RCC 7860 (cell line): ENCODE measurements at places on chromosomes 4 and X.
A peak's percentile ranks its signal among the peaks of the same experiment; 100 is the strongest.

DNA sequence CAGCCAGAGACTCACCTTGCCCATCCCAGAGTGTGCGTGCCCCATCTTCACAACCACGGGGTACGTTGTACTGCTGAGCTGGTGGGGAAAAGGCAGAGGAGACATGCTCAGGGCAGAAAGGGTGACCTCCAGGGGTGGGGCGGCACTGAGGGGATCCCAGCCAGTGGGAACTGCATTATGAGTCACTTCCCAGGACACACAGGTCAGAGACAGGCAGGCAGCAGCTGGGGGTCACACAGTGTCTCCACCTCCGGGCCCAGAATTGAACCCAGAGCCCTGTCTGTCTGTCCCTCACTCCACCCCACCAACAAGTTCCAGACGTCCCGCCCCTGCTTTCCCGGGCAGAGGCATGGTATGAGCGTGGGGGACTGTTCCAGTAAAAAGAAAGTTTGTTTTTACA, 4.8 kb upstream of the TIMP1 start:
- no peak for DNase-seq

DNA sequence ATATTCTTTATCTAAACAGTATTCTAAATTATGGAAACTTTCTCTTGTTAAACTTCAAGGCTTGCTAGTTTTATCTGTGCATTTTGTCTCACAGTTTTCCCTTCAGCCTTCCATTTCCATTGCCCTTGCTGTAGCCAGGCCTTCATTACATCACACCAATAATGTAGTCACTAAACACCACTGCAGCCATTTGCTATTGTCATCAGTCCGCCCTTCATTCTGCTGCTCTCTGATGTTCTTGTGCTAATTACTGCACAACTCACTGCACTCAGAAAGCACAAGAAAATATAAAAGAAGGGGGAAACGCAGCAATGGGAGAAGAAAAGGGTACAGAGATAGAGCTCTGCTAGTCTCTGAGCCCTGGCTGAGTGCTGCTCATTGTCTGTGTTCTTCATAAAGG, 239.6 kb upstream of the FSTL5 start:
- DNase-seq, result no peak

- no peak for DNase-seq
Measured at GRCh38 chr4:138565576-138565975, 323.4 kb upstream of the SLC7A11 start.

GRCh38 chr4:121822796-121823504, 733 bp downstream of the CCNA2 start:
- DNase-seq, result no peak

DNA sequence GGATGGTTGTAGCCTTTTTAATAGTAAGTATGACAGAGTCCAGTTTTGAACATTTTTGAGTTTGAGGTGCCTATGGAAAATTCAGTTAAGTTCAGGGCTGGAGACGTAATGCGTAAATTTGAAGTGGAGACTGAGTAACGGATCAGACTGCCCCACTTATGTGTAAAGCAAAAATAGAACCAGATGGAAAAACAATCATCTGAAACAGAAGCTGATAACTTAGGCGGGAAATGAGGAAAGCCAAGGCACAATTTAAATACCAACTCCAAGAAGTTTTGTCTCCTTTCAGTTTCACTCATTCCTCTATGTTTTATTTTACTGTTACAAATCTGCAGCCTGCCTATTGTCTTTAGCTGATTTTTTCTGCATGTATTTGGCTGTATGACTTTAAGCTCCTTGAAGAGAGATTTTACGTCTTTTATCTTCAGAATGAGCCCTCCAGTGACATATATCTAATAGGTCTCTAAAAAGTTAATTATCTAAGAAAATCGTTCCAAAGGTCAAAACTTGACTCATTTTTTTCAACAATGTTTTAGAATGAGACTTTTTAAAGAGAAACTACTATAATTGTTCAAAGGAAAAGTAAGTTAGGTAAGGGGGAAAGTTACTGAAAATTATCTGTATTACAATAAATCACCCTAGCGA, 1.1 kb downstream of the SGCB start:
- DNase-seq, result no peak

DNA sequence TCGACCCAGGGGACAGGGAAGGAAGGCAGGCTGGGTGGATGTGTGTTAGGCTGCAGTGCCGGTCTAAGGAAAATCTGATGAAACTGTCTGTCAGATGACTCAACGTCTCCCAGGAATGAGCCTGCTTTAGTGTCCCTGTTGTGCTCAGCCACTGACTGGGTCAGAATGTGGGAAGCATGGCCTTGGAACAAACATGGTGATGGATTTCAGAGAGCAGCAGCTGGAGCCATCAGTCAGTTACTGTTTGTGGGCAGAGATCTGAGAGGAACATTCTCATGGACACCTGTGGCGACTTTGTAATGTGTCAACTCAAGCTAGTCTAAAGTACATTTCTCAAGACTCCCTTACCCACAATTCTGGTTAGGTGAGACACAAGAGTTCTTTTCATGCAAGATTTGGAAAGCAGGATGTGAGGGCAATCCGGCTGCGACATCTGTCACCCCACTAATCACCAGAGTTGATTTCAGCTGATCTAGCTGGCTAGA, 63.2 kb downstream of the ANAPC10 start:
- peak; percentile 69 for DNase-seq

- no peak for DNase-seq
Measured at GRCh38 chrX:11205796-11206195, 87.4 kb upstream of the AMELX start.

GRCh38 chrX:54721424-54721823, 76.6 kb downstream of the ITIH6 start:
- DNase-seq, result peak; percentile 61

DNA sequence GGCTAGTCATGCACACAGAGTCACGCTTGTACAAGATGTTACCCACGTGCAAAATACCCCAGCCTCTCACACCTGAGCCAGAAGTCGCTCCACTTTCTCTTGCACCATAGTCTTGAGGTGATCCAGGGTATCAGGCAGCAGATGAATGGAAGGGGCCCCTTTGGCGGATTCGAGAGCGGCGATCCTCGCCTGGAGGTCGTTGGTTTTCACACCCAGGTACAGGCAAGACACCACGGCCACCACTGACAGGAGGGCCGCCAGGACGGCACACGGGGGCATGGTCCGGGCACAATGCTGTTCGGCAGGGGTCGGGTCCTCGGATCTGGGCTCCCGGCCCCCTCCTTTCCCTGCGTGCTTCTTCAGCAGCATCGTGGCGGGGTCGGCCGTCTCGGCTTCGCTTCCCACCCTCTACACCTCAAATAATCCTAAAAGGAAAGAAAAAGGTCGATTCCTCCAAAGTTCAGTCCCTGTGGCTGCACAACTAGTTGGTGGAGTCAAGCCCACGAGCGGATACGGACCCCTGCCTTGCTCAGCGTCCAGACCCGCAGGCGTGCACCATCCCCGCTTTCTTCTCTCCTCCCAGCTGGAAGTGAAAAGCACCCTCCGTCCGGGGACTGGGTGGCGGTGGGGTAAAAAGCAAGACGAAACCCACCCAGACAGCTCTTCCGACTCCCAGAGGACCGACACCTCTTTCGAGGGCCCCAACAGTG, 652 bp downstream of the COL25A1 start:
- DNase-seq, result no peak

- DNase-seq, result peak; percentile 31
Measured at GRCh38 chr4:51843309-51844152, 578 bp downstream of the DCUN1D4 start.

GRCh38 chr4:111268769-111269414, 646.0 kb upstream of the PITX2 start:
- DNase-seq, result peak; percentile 45

DNA sequence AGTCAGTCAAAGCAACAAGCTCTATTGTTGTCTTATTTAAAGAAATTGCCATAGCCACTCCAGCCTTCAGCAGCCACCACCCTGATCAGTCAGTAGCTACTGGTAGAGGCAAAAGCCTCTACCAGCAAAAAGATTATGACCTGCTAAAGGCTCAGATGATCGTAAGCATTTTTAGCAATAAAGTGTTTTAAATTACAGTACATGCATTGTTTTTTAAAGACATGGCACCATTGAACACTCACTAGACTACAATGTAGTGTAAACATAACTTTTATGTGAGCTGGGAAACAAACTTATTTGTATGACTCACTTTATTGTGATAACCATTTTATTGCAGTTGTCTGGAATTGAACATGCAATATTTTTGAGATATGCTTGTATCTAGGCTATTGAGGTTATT, 32.3 kb upstream of the DYNLT3 start:
- no peak for DNase-seq

DNA sequence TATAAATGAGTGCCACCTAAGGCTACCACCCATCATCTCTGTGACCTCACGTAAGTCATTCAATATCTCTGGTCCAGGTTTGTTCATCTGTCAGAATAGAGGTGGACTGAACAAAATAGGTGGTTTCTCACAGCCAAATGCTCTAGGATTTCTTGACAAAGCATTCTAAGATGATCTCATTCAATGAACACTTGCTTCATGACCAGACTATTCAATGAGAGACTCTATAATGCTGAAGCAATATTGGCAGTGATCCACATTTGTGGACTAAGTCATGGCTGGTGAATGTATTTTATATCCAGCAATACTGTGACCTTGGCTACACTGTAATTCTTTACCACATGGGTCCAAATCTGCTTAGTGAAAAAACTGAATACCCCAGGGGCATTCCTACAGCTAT, 37.9 kb downstream of the LDB2 start:
- DNase-seq, result no peak

GRCh38 chrX:147069926-147070325, 255.4 kb upstream of the CXorf51A start:
- DNase-seq, result no peak

DNA sequence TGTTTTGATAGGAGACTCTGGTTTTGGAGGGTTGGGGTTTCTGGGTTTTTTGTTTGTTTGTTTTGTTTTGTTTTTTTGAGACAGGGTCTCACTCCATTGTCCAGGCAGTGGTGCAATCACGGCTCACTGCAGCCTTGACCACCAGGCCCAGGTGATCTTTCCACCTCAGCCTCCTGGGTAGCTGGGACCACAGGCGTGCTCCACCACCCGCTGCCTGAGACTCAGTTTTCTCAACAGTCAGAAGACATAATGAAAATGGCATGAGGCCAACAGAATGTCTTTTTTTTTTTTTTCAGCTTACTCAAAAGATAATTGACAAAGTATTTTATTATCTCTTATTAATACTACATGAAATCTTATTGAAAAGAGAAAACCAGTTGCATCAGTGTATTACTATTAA, 32.4 kb downstream of the TNIP2 start:
- no peak for DNase-seq

DNA sequence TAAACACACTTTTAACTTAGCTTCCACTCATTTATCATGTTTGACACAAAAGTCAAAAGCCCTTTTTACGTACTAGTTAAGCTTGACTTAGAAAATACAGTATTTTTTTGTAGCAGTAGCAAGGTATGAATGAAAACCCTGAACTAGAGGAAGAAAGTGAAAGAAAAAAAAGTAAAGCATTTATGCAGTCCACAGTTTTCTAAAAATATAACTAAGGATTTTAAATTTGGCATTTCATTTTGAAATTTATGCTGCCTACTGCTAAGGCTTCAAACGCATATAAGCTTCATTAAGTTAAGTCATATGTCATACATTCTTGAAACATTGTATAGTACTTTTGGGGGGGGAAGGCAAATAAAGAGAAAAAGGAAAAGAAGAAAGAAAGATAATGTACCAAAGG, 201.5 kb downstream of the PDGFC start:
- no peak for DNase-seq

DNA sequence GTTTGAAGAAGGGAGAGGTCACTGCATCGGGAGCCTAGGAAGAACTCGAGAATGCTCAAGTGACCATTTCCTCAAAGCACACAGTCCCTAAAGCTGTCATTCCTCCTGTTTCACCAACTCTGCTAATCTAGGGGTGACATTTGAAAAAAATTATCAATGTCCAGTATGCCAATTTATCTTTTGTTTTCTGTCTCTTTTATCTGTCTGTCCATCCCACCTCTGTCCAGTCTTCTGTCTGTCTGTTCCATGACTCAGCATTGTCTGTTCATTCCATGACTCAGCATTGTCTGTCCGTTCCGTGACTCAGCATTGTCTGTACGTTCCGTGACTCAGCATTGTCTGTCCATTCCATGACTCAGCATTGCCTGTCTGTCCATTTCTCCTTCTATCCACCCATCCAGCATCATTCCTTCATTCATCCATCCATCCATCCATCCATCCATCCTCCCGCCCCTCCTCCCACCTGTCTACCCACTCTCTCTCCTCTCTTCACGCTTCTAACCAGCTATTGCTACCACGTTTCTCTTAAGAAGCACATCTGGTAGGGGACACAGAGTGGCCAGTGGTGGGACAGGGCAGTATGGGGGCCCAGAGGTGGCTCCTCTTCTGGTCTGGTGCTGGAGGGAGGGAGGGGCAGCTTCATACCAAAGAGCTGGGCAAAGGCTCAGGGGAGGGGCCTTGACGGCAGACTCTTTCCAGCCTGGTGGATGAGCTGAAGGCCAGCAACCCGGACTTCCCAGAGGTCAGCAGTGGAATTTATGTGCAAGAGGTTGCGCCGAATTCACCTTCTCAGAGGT, 34.1 kb downstream of the HTRA3 start:
- peak; percentile 92 for DNase-seq

DNA sequence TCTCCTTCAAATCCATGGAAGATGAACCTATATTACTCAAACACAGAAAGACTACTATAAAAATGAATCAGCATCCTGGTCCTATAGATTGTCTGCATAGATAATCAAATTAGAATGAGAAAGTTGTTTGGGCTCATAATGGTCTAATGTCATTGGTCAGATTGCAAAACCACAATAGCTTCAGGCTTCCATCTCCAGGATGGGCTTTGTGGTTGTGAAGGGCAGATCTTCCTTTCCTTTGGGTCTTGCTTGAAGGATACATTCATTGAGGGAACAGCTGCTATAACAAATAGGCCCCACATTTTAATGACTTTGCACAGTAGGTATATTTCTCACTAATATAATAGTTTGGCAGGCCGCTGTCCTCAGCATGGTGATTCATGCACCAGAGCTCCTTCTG, 94.3 kb downstream of the REPS2 start:
- no peak for DNase-seq

- no peak for DNase-seq
Measured at GRCh38 chr4:110611968-110612447, 10.9 kb downstream of the PITX2 start.

DNA sequence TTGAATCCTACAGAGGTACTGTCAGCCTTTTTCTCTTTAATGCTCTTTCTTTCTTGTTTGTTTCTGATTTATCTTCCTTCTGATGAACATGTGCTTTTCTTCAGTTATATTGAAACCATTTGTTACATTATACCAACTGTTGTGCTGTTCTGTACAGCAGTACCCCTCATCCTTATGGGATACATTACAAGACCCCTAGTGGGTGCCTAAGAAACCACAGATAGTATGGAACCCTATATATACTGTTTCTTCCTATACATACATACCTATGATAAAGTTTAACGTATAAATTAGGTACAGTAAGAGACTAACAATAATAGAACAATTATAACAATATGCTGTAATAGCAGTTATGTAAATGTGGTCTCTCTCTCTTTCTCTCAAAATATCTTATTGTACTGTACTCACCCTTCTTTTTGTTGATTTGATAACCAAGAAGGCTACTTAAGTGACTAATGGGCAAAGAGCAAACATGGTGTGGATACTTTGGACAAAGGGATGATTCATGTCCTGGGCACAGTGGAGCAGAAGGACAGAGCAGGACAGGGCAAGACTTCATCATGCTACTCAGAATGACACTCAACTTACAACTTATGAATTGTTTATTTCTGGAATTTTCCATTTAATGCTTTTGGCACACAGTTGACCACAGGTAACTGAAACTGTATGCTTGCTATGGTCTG, 10.7 kb upstream of the YIPF7 start:
- no peak for DNase-seq

- DNase-seq, result no peak
Measured at GRCh38 chr4:132530861-132531260, 618.2 kb upstream of the PCDH10 start.
